ENCODE measurements at places on chromosomes 6 and 20.

GRCh38 chr20:34069341-34070078 lies 42.5 kb downstream of the EIF2S2 start:
- DNase-seq = peak; percentile 58

- DNase-seq = peak; percentile 59
Measured at GRCh38 chr6:112041535-112041934, 12.4 kb upstream of the CCN6 start.

GRCh38 chr20:60365882-60366281 lies 407.7 kb downstream of the CDH26 start:
- DNase-seq = no peak

DNA sequence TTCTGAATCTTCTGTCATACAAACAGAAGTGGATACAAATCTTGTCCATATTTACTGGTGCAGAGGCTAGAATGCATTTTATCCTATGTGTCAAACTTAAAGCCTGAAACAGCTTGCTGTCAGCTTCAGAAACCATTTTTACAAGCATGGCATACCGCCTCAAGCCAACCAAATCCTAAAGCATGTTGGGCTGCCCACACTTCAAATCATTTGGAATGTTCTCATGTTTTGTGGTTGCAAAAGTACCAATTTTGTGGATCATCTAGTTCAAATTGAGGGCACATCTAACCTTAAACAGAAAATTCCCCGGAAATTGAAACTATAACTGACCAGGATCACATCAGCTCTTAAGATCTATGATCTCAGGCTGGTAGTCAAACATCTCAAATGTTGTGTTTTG lies 3.2 kb downstream of the GPR63 start:
- no peak for DNase-seq

GRCh38 chr20:36336954-36337704 lies 31.0 kb downstream of the DLGAP4 start:
- DNase-seq = no peak

- DNase-seq = peak; percentile 65
Measured at GRCh38 chr6:41734666-41735426, 562 bp downstream of the TFEB start.

- DNase-seq = no peak
Measured at GRCh38 chr6:14722704-14723103, 523.2 kb upstream of the JARID2 start.

DNA sequence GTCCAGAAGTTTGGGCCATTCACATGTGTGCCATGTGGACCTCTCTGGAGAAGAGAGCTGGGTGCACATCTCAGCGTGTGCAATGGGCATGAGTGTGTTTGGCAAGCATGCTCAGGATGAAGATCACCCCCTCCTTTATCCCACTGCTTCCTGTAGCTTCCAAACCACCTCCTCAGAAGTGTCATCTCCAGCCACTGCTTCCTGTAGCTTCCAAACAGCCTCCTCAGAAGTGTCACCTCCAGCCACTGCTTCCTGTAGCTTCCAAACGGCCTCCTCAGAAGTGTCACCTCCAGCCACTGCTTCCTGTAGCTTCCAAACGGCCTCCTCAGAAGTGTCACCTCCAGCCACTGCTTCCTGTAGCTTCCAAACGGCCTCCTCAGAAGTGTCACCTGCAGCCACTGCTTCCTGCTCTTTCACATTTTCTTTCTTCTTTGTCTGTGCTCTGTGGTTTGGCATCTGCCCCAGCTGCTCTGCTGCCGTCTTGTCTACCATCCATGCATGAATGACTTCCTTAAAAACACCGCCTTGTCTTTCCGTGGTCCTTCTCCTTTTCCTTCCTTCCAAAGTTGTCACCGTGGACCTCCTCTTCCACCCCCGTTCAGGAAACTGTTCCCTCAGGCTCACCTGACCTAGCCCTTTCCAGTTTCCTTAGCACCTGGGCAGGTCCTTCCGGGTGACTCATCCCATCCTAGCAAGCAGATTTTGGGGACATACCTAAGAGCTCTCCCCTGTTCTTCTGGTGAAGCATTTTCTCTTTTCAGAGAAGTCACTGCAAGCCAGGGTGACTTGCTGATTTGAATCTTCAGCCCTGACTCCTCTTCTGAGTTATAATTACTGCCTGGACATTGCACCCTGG lies 43.5 kb upstream of the TIAM2 start:
- no peak for DNase-seq

DNA sequence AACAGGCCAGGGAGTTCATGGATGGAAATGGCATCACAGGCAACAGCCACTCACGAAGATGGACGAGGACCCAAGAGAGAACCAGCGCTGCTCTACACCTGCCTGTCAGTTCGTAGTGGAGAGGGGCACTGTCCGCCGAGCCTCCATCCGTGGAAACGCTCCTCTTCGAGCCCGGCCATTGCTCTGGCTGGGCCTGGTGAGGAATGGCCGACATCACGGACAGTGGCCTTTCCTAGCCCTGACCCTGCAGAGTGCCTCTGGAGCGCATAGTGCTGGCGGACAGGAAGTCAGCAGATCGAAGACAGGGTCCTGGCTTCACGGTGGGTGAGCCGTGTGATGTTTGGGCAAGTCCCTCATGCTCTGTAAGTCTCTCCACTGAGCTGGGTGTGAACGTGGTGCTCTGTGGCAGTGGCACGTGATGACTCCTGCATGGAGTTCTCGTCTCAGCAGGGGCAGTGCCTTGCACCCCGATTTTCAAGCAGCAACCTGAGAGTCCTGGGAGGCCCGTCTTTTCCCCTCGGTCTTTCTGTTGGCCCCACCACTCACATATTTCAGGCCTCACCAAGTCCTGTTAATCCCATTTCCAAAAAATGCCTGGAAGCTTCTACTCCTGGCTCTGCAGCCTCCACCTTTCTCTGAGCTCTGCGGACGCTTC lies 214.4 kb downstream of the ERMARD start:
- DNase-seq = no peak

GRCh38 chr6:157093536-157093935 lies 229.8 kb downstream of the TMEM242 start:
- no peak for DNase-seq

DNA sequence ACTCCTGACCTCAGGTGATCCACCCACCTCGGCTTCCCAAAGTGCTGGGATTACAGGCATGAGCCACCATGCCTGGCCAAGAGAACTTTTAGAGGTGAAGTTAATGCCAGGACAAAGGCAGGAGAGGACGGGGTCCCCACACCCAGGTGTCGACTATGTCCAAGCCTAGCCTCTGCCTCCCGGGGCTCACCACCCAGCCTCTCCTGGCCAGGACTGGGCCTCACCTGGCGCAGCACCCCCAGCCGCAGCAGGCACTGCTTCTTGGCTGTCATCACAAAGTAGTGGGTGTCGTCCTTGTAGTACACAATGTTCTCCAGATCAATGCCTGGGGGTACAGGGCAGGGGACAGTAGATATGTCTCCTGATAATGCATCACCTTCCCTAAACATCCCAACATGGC lies 4.2 kb downstream of the MICAL1 start:
- no peak for DNase-seq
